ENCODE measurements at places on chromosomes 6 and 20.

DNA sequence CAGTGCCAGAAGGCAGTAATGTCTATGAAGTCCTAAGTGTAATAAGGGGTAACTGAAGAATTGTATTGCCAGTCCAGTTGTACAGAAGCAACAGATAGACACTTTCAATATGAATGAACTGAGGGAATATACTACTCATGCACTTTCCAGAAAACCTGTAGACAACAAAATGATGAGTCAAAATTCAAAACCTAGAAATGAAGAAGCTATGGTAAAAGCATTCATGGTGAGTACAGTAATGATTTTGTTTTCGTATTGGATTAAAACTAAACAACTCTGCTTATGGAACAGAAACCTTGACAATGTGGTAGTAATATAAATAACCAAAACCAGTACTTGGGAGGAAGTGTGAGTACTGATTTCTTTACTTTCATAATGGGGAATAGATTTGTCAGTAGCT is 35.0 kb downstream of the ARMC2 start:
- DNase-seq: no peak

GRCh38 chr6:42140032-42140431 is 2.4 kb downstream of the C6orf132 start:
- no peak for DNase-seq

DNA sequence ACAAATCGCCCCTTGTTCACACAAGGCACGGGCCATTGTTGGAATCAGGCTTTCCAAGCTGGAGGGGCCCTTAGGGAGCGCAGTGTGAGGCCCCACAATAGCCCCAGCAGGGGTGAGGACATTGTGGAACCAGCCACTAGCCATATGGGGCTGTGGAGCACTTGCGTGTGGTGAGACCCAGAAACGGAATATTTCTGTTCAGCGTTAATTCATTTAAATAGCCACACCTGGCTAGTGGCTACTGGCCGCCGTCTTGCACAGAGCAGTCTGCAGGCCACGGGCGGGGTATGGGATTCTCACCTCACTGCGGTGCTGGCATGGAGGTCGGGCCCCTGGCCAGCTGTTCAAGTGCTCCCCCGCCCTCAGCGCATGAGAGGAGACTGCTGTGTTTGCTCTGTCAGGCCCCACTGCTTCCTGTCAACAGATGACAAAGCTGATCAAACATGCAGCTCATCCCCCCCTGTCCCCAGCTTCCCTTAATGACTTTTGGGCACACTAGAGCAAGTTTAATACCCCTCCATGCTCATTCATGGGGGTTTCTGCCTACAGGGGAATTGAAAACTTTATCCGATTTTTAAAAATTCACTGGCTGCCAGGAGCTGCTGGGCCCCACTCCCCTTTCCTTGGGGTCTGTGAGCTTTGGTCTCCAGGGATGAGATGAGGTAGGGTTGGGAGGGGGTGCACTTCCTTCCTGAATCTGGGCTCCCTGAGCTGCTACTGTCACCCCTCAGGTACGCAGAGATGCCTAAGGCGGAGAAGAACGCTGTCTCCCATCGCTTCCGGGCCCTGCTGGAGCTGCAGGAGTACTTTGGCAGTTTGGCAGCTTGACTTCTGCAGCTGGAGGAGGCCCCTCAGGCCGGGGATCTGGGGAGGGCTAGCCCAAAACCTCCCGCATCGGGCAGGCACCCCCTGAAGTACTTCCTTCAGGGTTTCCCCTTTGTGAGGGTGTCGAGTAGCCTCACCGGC is 13.6 kb downstream of the ITPA start:
- DNase-seq: no peak

DNA sequence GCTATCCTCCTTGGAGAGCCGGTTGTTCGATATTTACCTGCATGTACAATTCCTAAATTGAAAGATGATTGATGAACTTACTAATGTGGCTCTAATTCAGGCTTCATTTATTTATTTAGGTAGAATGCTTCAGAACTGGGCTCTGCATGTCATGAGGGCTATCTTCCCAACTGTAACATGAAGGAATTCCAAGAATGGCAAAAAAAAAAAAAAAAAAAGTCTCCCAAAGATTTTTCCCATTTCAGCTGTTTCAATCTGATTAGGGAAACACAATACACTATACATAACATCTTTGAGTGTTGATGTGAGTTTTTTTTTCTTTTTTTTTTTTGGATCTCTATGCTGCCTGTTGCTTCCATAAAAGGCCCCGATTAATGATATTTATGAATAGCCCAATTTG is 120.1 kb upstream of the SHLD1 start:
- DNase-seq: no peak

DNA sequence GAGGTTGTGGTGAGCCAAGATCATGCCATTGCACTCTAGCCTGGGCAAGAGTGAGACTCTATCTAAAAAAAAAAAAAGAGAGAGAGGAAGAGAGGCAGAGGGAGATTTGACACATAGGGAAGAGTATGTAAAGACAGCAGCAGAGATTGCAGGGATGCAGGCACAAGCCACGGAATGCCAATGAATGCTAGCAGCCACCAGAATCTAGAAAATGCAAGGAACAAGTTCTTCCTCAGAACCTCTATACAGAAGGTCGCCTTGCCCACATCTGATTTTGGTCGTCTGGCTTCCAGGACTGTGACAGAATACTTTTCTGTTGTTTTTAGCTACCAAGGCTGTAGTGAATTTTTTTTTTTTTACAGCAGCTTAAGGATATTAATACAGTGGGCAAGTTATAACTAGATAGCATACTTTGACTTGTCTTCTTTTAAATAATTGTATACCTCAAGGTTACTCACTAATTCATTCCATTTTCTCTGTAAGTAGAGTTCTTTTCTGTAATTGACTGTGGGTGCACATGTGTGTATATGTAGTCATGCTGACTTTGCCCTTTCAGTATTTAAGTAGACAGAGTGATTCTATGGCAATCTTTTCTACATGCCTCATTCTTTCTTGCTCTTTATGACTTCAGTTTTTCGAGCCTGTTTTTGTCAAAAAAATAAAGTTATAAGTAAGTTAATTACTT is 402.2 kb downstream of the GJA1 start:
- no peak for DNase-seq

GRCh38 chr6:17334265-17334664 is 53.1 kb downstream of the RBM24 start:
- DNase-seq: no peak

- DNase-seq: no peak
Measured at GRCh38 chr6:161836643-161837448, 563.0 kb upstream of the AGPAT4 start.

DNA sequence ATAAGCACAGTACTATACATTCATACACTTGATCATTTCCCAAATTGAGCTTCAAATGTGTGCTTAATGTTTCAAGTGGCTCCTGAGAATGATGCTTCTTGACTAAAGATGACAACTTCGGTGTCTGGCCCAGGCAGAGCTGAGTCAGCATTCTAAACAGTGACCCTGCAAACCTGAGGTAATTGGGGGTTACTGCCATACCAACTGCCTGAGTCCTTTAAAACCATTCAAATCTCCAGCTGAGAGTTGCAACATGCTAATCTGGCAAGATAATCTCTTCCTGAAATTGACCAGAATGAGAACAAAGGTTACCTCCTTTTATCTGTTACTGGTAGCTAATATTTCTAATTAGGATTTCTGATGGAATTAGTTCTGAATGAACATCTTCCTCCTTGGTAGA is 8.2 kb downstream of the BACH2 start:
- no peak for DNase-seq

GRCh38 chr6:34145161-34146020 is 496 bp downstream of the GRM4 start:
- DNase-seq: peak; percentile 45

- DNase-seq: no peak
Measured at GRCh38 chr6:107267634-107268033, 152.3 kb upstream of the BEND3 start.

DNA sequence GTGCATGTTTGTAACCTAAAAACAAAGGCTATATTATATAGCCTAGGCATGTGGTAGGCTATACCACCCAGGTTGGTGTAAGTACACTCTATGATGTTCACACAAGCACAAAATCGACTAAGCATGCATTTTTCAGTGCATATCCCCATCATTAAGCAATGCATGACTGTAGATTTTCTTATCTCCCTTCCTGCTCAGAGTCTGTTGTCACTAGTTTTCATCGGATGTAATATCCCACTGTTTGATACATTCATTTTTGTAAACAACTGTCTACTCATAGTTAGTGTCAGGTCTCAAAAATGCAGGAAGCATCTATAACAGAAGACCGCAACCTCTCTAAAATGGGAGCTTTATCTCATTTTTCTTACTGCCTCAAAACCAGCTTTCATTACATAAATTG is 70.7 kb downstream of the GFRAL start:
- no peak for DNase-seq

GRCh38 chr6:4297348-4297747 is 162.0 kb upstream of the ECI2 start:
- no peak for DNase-seq

DNA sequence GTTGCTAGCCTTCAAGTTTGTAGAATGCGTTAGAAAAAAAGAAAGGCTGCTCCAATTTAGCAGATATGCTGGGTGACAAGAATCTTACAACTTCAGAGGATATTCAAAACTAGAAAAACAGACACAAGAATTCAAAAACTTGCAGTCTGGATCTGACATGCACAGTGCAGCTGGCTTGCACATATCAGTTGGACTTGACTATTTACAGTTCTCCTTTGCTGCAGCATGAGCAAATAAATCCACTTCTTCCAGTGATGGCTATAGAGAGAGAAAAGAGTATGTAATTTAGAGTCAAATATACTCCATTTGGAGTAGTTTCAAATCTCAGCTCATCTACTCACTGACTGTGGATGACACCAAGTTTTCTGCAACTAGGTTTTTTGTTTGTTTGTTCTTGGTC is 247.0 kb downstream of the RIMS1 start:
- DNase-seq: no peak

DNA sequence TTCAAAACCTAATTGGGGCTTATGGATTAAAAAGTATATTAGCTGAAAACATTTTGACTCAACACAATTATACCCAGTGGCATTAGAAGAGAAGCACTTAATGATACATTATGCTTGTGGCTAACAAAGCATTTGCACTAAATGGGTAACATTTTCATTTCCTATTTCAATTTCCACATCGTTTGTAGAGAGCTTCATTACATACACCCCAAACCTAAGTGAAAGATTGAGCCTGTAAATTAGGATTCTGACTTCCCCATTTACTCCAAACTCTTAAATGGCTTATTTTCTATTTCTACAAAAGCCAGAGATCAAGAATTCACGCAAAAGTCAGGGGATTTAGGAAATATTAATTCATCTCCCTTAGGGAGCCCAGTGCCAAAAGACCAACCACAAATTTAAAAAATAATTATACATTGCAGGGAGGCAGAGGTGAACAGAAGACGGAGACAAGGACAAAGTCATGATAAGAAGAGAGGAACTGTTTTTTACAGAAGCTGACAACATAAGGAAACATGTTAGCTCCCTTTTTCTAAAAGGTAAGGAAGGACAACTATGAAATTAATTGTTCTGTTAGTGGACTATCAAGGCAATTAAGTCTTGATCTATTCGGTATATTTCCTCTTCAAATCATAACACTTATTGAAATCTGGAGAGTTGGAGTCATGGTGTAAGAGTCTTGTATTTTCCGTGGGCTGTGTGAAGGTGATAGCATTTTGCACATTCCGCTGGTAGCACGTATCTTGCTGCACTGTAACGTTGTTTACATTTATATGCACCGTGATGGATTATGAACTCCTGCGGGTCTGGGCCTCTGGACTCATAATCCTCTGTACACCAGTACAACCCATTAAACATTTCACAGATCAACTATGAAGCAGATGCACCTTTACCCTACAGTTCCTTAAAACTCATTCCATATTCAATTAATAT is 24.8 kb upstream of the EZR start:
- no peak for DNase-seq

DNA sequence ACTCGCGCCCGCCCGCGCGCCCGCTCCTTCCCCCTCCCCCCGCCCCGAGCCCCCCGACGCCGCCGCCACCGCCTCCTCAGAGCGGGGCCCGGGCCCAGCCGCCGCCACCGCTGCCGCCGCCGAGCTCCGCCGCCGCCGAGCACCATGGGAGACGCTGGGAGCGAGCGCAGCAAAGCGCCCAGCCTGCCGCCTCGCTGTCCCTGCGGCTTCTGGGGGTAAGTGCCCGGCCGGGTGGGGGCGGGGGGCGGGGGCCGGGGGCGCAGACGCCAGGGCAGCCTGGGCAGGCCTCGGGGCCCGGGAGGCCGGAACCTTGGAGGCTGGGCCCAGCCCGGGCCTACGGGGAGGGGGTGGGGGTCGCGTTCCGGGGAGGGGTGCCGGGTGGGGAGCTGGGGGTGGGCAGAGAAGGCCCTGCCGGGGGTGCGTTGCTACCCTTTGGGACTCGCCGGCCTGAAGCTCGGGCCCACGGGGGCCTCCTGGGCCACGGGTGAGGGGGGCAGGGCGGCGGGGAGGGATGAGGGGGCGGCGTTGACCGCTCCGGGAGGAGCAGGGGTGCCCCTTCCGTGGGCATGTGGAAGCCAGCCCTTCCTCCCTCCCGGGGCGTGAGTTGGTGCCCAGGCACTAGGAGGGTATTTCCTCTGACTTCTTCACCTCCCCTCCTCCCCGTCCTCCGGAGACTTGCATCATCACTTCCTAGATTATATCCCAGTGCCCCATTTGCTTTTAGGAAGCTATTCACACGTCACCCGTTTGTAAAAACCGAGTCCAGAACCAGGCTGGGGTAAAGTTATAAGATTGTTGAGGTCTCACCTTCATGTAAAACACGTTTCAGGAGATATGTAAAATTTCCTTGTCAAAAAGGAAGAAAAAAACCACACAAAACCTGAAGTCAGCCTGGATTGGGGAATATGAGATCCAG is 533 bp downstream of the ZFAND3 start:
- no peak for DNase-seq

DNA sequence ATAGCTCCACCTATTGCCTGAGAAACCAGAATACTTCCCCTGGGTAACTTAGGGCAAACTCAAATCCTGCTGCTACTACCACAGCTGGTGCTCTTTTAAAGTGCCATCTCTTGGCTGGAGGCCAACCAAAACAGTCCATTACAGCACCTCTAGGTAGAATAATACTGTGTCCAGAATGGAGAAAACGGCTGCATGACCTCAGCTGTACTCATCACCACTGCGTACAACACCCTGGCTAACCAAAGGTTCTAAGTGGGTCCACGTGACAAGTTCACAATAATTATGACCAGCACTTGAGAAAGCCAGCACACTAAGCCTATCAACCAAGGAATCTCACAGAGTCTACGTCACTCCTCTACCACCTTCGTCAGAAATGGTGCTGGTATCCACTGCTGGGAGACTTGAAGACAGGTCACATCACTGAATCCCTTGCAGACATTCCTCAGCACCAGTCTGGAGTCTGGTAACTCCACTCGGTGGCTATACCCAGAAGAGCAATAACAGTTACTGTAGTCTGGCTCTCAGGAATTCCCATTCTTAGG is 40.9 kb upstream of the PKIB start:
- no peak for DNase-seq

- DNase-seq: no peak
Measured at GRCh38 chr6:35089935-35090505, 51.1 kb downstream of the TCP11 start.

DNA sequence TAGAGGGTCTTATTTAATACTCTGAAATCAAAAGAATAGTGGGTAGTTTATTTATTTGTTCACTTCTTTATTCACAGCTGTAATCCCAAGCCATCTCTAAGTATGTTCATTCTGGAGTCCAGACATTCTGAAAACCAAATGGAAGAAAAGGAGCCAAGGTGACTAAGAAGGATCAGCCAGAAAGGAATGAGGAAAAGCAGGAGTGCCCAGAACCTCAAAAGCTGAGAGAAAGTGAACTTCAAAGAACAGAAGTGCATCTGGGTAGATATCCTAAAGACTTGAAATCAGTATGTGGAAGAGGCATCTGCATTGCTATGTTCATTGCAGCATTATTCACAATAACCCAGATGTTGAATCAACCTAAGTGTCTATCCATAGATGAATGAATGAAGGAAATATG is 94.8 kb downstream of the VIP start:
- DNase-seq: no peak

- DNase-seq: no peak
Measured at GRCh38 chr6:39156801-39157200, 41.8 kb upstream of the SAYSD1 start.
